Astrocyte of the spinal cord (primary cell): ENCODE measurements at places on chromosomes 2 and 18.

DNA sequence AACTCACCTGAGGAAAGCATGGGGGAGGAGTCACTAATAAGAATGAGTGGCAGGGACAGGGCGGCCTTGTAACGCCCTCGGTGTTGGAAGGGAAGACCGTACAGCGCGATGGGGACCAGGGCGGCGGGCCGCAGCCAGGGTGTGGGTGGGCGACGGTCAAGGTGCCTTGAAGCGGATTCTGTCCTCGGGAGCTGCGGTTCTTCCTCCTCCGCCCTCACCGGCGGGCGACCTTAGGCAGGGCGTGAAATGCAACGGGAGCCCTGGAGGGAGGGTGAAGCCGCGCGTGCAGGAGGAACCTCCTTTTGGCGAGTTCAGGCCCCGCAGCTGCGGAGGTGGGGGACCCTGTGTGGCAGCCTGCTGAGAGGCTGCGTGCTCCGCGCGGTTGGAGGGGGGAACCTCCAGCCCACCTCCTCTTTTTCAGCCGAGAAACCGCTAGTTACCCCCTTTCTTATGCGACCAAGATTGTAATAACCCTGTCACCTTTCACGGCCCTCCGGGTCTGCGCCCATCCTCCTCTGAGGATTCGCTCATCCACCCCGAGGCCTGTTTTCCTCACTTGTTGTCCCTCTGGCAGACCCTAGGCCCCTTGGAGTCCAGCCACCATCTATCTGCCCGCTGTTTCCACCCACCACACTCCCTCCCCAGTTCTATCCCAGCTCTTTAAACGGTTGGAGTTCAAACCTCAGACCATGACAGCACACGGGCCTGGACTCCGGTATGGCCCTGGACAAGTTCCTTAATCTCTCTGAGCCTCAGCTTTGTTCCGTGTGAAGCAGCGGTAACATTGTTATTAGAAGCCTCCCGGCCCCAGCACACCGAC is 823 bp upstream of the RNU2-63P start:
- DNase-seq = no peak

- DNase-seq = no peak
Observed at GRCh38 chr2:28318462-28319117, 74.1 kb upstream of the FOSL2 start.

- peak; percentile 75 for DNase-seq
Observed at GRCh38 chr2:219155054-219155644, 5.5 kb downstream of the NHEJ1 start.

GRCh38 chr2:187875261-187876141 is 321.3 kb upstream of the TFPI start:
- DNase-seq = no peak
